Endothelial cell (in vitro differentiated cells): ENCODE measurements at places on chromosomes 3 and 15. TPM values are rescaled to one million over a fixed set of nuclear protein-coding genes. Genes with fewer than 3 reads are reported as not detected.

The SENP7 gene
- 36.6 TPM for total RNA-seq

The PLA2G4D gene
- not detected for total RNA-seq

The GP5 gene
- 0.23 TPM for total RNA-seq

The GPR171 gene
- total RNA-seq = not detected

The TMOD2 gene
- 118 TPM for total RNA-seq

The MYZAP gene
- total RNA-seq = 55.3 TPM

The LMAN1L gene
- not detected for total RNA-seq

The SCN10A gene
- total RNA-seq = not detected

The SOX14 gene
- total RNA-seq = 19.7 TPM

- H3K36me3 ChIP-seq = no peaks in the 10 kb centered on the region
- H3K4me3 ChIP-seq = peak overlapping the region; percentile 14
- H3K27me3 ChIP-seq = peaks cover 4% of the 10 kb centered on the region
- H3K4me1 ChIP-seq = peaks cover 1% of the 10 kb centered on the region
- no peak for DNase-seq
- H3K27ac ChIP-seq = peak overlapping the region; percentile 38
Measured at GRCh38 chr3:123705488-123706285, 120.8 kb upstream of the HACD2 start.

- no peak overlapping the region for H3K27ac ChIP-seq
- H3K4me1 ChIP-seq = peaks cover 5% of the 10 kb centered on the region
- no peak for DNase-seq
- peaks cover 9% of the 10 kb centered on the region for H3K27me3 ChIP-seq
Measured at GRCh38 chr3:81765400-81765799, 4.0 kb upstream of the GBE1 start.

- H3K27ac ChIP-seq = no peak overlapping the region
- DNase-seq = no peak
- no peaks in the 10 kb centered on the region for H3K36me3 ChIP-seq
- no peak overlapping the region for H3K4me3 ChIP-seq
- H3K4me1 ChIP-seq = peaks cover 8% of the 10 kb centered on the region
- no peaks in the 10 kb centered on the region for H3K27me3 ChIP-seq
Measured at GRCh38 chr15:35980719-35981118, 434.8 kb upstream of the DPH6 start.

GRCh38 chr3:128679338-128679737, 28.7 kb upstream of the RPN1 start:
- peaks cover 3% of the 10 kb centered on the region for H3K4me1 ChIP-seq
- no peak overlapping the region for H3K27ac ChIP-seq
- H3K36me3 ChIP-seq = no peaks in the 10 kb centered on the region
- no peak for DNase-seq
- peaks cover 2% of the 10 kb centered on the region for H3K27me3 ChIP-seq
- no peak overlapping the region for H3K4me3 ChIP-seq

GRCh38 chr15:73362900-73363299, 5.9 kb downstream of the HCN4 start:
- H3K27ac ChIP-seq = no peak overlapping the region
- H3K27me3 ChIP-seq = peaks cover 9% of the 10 kb centered on the region
- peaks cover 3% of the 10 kb centered on the region for H3K36me3 ChIP-seq
- peaks cover 7% of the 10 kb centered on the region for H3K4me1 ChIP-seq
- H3K4me3 ChIP-seq = no peak overlapping the region
- DNase-seq = no peak

GRCh38 chr3:16439163-16439847, 74.2 kb downstream of the RFTN1 start:
- no peak for DNase-seq
- peaks cover 2% of the 10 kb centered on the region for H3K4me1 ChIP-seq
- H3K27me3 ChIP-seq = no peaks in the 10 kb centered on the region
- H3K4me3 ChIP-seq = no peak overlapping the region

GRCh38 chr3:177495566-177495965, 298.3 kb upstream of the TBL1XR1 start:
- H3K4me1 ChIP-seq = peaks cover 19% of the 10 kb centered on the region
- no peaks in the 10 kb centered on the region for H3K36me3 ChIP-seq
- no peaks in the 10 kb centered on the region for H3K27me3 ChIP-seq
- H3K4me3 ChIP-seq = no peak overlapping the region
- H3K27ac ChIP-seq = no peak overlapping the region
- no peak for DNase-seq

DNA sequence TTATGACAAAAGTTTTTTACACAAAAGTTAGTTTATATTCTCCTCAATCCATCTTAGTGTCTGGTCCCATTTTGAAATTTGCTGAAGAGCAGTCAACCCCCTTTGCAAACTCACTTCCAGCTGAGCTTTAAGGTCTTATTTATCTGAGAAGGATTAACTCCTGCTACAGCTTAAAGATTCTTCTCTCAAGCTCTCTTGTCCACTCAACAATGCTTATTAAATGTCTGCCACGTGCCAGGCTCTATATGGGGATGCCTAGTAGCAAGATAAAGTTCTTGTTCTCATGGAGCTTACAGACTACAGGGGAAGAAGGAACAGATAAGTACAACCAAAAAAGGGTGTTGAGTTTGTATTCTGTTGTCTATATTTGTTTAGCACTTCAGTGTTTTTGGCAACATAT, 18.7 kb downstream of the TMPRSS7 start:
- peak overlapping the region; percentile 69 for H3K27ac ChIP-seq
- peaks cover 3% of the 10 kb centered on the region for H3K27me3 ChIP-seq
- H3K4me3 ChIP-seq = no peak overlapping the region
- H3K36me3 ChIP-seq = no peaks in the 10 kb centered on the region

DNA sequence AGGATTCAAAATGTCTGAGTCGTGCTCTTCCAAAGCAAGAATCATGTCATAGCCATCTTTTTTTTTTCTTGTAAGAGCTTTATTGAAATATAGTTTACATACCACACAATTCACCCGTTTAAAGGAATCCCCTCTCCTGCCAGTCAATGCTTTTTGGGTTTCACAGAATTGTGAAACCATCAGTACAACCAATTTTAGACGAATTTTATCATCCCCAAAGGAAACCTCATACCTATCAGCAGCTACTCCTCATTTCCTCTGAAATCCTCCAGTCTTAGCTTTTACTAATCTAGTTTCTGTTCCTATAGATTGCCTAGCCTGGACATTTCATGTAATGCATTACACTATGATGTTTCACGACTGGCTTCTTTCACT, 39.6 kb downstream of the ADIPOQ start:
- peaks cover 6% of the 10 kb centered on the region for H3K4me1 ChIP-seq
- H3K36me3 ChIP-seq = no peaks in the 10 kb centered on the region
- no peak for DNase-seq
- peaks cover 2% of the 10 kb centered on the region for H3K27me3 ChIP-seq

DNA sequence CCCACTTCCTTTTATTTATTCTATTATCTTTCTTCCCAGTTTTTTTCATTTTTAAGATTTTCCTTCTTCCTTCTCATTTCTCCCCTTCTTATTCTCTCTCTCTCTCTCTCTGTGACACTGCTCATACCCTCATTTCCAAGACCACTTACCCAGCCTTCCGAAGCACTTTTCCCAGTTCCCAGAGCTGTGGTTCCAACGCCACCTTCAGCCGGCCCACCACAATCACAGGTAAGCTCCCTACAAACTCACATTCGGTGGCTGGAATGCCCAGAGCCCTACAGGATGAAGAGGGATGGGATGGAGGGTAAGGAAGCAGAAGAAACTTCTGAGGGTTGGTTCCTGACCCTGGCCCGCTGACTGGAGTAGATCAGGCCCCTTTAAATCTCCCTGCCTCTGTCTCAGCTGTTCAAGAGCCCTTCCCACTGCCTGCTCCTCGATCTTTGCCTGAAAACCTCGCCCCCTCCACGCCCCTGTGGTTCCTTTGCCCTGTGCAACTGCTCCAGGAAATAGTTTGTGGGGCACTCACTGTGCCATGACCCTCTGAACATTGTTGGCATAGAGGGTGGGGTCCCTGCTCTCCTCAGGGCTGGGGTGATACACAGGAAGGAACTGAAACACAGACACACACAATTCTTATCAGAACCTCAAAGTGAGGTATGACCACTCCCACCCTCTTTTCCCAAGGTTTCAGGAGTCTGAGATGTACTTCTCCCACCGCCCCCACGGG, 4.8 kb downstream of the LPCAT4 start:
- peaks cover 10% of the 10 kb centered on the region for H3K36me3 ChIP-seq
- no peak overlapping the region for H3K4me3 ChIP-seq
- peaks cover 16% of the 10 kb centered on the region for H3K4me1 ChIP-seq
- DNase-seq = no peak
- H3K27ac ChIP-seq = no peak overlapping the region

- peaks cover 7% of the 10 kb centered on the region for H3K27me3 ChIP-seq
- peaks cover 46% of the 10 kb centered on the region for H3K36me3 ChIP-seq
- H3K27ac ChIP-seq = no peak overlapping the region
Measured at GRCh38 chr15:98923171-98923570, 84.4 kb downstream of the PGPEP1L start.

DNA sequence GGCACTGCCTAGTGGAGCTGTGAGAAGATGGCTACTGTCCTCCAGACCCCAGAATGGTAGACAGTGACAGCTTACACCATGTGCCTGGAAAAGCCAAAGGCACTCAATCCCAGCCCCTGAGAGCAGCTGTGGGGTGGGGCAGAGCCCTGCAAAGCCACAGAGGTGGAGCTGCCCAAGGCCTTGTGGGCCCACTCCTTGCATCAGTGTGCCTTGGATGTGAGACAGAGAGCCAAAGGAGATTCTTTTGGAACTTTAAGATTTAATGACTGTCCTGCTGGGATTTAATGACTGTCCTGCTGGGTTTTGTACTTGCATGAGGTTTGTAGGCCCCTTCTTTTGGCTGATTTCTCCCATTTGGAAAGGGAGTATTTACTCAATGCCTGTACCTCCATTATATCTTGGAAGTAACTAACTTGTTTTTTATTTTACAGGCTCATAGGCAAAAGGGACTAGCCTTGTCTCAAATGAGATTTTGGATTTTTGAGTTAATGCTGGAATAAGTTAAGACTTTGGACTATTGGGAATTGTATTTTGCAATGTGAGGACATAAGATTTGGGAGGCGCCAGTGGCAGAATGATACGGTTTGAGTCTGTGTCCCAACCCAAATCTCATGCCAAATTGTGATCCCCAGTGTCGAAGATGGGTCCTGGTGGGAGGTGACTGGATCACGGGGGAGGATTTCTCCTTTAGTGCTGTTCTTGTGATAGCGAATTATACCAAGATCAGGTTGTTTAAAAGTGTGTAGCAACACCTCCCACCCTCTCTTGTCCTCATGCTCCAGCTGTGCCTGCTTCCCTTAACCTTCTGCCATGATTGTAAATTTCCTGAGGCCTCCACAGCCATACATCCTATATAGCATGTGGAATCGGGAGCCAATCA, 80.4 kb downstream of the MYO5A start:
- no peak overlapping the region for H3K4me3 ChIP-seq
- DNase-seq = no peak
- peaks cover 5% of the 10 kb centered on the region for H3K4me1 ChIP-seq
- no peaks in the 10 kb centered on the region for H3K36me3 ChIP-seq
- H3K27ac ChIP-seq = no peak overlapping the region

DNA sequence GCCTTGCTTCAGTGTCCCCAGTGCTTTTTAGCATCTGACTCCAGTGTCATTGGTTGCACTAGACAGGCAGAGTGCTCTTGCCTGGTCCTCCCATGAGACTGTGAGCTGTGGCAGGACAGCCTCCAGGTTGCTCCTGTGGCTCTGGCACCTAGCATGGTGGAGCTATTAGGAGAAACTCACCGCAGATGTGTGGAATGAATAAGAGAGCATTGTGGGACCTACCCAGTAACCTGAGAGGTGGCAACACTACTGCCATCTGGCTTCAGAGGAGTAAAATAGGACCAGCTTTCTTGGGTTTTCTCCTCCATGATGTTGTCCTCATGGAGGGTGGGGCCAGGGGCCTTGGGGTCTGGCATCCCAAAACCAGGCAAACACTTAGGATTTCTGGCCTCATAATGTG, 183.6 kb downstream of the EPHB1 start:
- H3K27ac ChIP-seq = no peak overlapping the region
- H3K4me1 ChIP-seq = peaks cover 8% of the 10 kb centered on the region
- no peak for DNase-seq
- H3K4me3 ChIP-seq = no peak overlapping the region

DNA sequence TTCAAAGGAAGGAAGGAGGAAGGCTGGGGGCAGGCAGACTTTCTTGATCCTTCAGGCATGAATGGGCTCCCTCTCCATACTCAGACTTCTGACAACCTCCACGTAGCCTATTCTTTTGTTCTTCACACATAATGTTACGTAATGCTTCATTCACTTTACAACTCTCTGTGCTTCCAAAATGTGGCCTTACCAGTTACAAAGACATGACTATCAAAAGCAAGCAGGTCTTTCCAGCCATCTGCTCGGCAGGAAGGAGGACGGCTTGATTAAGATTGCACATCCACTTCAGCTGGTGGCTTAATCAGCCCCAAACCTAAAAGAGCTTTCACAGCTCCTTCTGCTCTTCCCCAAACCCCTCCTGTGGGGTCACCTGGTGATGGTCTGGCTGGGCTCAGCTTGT, 263.2 kb downstream of the XXYLT1 start:
- H3K4me3 ChIP-seq = no peak overlapping the region
- peaks cover 16% of the 10 kb centered on the region for H3K36me3 ChIP-seq
- no peak for DNase-seq
- H3K4me1 ChIP-seq = peaks cover 24% of the 10 kb centered on the region
- H3K27me3 ChIP-seq = peaks cover 12% of the 10 kb centered on the region

DNA sequence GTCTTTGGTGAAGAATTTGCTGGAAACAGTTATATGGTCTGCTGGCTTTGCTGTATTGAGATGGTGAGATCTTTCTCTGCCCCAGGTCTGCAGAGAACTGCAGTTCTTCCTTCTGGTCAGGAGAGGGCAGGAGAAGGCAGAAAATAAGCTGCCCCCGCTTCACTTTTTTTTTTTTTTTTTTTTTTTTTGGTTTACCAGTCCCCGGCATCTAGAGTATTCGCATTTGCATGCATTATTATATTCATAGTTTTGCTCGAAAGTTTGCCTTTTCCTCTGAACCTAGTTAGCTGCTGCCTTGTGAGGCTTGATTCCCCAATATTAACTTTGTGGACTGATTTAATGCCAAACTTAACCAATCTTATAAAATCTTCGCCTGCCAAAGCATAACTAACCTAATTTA, 10.6 kb upstream of the PARL start:
- no peak overlapping the region for H3K27ac ChIP-seq
- H3K4me1 ChIP-seq = peaks cover 2% of the 10 kb centered on the region
- DNase-seq = peak; percentile 23
- no peak overlapping the region for H3K4me3 ChIP-seq
- H3K36me3 ChIP-seq = no peaks in the 10 kb centered on the region

GRCh38 chr3:147392625-147392946, 13.8 kb downstream of the ZIC4 start:
- H3K27me3 ChIP-seq = peaks cover 51% of the 10 kb centered on the region
- H3K4me3 ChIP-seq = peak overlapping the region; percentile 78
- H3K27ac ChIP-seq = peak overlapping the region; percentile 75
- no peak for DNase-seq

- H3K27ac ChIP-seq = no peak overlapping the region
- H3K27me3 ChIP-seq = peaks cover 3% of the 10 kb centered on the region
- H3K4me3 ChIP-seq = peak overlapping the region; percentile 51
- DNase-seq = no peak
Measured at GRCh38 chr3:50356553-50356952, 2.8 kb downstream of the TMEM115 start.

GRCh38 chr3:131306242-131306641, 75.3 kb upstream of the NUDT16 start:
- no peak for DNase-seq
- peaks cover 2% of the 10 kb centered on the region for H3K27me3 ChIP-seq
- peaks cover 1% of the 10 kb centered on the region for H3K4me1 ChIP-seq
- no peak overlapping the region for H3K27ac ChIP-seq

GRCh38 chr15:88489321-88489720, 21.8 kb downstream of the MRPS11 start:
- no peak overlapping the region for H3K4me3 ChIP-seq
- H3K4me1 ChIP-seq = no peaks in the 10 kb centered on the region
- H3K27me3 ChIP-seq = no peaks in the 10 kb centered on the region
- no peaks in the 10 kb centered on the region for H3K36me3 ChIP-seq
- no peak overlapping the region for H3K27ac ChIP-seq

- peak overlapping the region; percentile 79 for H3K27ac ChIP-seq
- DNase-seq = peak; percentile 71
- no peak overlapping the region for H3K4me3 ChIP-seq
- H3K4me1 ChIP-seq = peaks cover 43% of the 10 kb centered on the region
Measured at GRCh38 chr15:98727115-98728040, 79.0 kb downstream of the IGF1R start.
